Left cardiac atrium (tissue), 4 donors: ENCODE measurements at places on chromosomes 12 and 14. TPM values are rescaled to one million over a fixed set of nuclear protein-coding genes. Genes with fewer than 3 reads are reported as not detected.

DNA sequence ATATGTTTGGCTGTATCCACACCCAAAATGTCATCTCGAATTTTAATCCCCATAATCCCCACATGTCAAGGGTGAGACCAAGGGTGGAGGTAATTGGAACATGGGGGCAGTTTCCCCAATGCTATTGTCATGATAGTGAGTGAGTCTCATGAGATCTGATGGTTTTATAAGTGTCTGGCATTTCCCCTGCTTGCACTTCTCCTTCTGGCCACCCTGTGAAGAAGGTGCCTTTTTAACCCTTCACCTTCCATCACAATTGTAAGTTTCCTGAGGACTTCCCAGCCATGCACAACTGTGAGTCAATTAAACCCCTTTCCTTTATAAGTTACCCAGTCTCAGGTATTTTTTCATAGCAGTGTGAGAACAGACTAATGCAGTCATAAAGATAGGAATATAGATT lies 216.7 kb upstream of the SSTR1 start:
- DNase-seq = no peak

DNA sequence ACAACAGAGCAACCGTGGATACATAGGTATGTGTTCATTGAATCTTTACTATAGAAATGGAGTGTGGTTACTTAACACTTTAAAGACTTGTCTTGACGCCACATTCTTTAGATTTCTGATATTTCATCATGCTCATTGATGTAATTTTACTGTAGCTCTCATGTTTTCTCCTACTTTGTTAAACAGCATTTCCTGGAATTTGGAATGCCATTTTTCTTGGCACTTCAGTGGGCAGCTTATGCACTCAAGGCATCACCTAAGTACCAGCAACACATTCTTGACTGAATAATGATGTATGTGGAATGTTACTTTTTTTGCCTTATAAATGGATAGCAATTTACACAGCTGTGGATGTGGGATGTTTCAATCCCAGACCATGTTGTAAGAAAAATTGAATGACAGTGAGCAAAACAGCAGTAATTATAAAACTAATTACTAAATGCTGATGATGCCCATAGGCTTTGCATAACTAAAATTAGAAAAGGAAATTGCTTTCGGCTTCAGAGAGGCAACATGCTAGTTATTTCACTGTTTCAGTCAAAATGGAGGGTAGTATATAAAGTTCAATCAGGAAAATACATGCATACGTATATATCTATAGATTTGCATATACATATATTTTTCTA lies 298.5 kb downstream of the NPAS3 start:
- no peak for DNase-seq

DNA sequence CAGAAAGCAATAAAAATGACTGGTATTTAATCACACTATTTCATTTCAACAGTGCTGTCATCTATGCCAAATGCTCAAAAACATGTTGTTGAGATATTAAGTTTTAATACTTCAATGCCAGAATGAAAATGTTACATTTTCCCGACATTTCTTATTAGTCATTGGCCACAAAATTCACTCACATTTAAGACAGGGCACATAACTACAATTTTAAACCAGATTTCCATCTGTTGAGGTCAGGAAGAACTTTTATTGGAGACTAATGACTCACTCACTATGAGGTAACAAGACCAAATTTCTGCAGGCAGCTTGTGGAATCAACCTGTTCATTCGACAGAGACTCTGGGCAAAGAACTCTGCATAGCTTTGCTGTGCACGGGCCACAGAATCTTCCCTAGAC lies 36.8 kb downstream of the PPTC7 start:
- no peak for DNase-seq

- no peak for DNase-seq
These were observed 40.9 kb upstream of the FZD10 start for GRCh38 chr12:130121226-130122000.

TMEM30B gene
- 0.82 TPM for total RNA-seq

DNA sequence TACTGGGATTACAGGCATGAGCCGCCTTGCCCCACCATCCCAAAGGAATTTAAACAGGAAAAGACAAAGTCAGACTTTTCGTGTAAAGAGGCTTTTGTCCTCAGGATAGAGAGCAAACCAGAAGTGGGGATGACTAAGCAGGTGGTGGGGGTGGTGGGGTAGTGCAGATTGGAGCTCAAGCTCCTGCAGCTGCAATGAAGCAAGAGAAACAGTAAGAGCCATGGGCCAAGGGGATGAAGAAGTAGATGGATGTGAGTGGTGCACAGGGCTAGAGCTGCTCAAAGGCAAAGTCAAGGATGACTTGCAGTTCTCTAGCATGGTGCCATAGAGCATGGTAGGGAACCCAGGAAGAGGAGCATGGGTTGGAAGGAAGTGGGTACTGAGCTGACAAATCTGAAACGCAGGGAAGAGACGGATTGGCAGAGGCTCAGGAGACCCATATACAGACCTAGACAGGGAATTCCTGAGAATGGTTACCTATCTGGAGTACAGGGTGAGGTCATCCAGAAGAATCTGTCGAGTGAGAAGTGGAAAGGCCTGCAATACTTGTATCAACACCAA lies 11.4 kb upstream of the RNF34 start:
- no peak for DNase-seq

CLEC6A gene
- total RNA-seq = not detected

GRCh38 chr12:78534311-78534710 lies 330.3 kb upstream of the SYT1 start:
- no peak for DNase-seq

BEGAIN gene
- total RNA-seq = 2.1 TPM

GRCh38 chr12:70919597-70920035 lies 922 bp downstream of the PTPRR start:
- DNase-seq = no peak

- DNase-seq = no peak
These were observed 496.9 kb upstream of the TMEM132C start for GRCh38 chr12:127770118-127770517.

GRCh38 chr12:99619389-99620158 lies 28.0 kb upstream of the GARIN6 start:
- no peak for DNase-seq

DNA sequence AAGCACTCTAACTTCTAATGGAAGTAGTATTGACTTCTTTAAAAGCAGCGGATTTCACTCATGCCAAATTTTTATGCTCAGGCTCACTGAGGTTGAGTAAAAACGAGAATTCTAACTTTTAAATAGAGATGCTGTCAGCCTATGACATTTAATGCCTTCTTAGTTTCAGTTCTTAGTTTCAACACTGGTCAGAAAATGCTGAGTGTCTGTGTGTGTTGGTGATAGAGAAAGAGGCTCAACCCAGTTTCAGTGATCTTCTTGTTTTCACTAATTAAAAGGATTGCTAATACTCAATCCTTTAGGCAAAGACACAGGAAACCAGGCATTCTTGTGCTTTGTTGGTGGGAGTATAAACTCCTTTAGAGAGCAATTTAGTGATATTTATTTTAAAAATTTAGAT lies 31.0 kb downstream of the PEBP1 start:
- no peak for DNase-seq

ARHGEF25 gene
- 13.7 TPM for total RNA-seq

DNA sequence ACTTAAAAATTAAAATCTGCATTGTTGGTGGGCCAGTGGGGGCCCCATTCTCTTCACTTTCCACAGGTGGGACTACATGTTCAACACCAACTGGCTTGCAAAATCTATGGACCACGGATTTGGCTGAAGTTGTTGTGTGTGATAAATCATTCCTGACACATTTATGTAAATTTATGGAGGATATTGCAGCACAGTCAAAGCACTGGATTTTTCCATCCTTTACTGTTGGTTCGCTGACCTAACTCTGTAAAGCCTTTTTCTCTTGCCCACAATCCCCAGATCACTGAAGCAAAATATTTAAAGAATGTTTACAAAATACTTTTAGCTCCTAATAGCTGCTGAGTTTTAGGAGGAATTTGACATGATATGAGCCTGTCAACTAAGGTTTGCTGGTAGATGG lies 219.7 kb upstream of the PRICKLE1 start:
- DNase-seq = no peak

MYO1A gene
- 0.09 TPM for total RNA-seq

- no peak for DNase-seq
These were observed 77.8 kb downstream of the ANKS1B start for GRCh38 chr12:99906786-99907579.

NGB gene
- total RNA-seq = not detected

DNA sequence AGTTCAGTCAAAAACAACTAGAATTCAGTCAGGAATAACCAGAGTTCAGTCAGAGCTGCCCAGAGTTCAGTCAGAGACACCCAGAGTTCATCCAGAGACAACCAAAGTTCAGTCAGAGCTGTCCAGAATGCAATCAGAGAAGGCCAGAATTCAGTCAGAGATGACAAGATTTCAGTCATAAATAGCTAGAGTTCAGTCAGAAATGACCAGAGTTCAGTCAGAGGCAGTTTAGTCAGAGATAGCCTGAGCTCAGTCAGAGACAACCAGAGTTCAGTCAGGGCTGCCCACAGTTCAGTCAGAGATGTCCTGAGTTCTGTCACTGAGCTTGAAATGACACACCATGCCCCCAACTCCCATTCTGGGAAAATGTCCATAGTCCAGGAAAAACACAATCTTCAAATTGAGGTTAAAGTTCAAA lies 1102.8 kb downstream of the BCL11B start:
- DNase-seq = no peak

DNA sequence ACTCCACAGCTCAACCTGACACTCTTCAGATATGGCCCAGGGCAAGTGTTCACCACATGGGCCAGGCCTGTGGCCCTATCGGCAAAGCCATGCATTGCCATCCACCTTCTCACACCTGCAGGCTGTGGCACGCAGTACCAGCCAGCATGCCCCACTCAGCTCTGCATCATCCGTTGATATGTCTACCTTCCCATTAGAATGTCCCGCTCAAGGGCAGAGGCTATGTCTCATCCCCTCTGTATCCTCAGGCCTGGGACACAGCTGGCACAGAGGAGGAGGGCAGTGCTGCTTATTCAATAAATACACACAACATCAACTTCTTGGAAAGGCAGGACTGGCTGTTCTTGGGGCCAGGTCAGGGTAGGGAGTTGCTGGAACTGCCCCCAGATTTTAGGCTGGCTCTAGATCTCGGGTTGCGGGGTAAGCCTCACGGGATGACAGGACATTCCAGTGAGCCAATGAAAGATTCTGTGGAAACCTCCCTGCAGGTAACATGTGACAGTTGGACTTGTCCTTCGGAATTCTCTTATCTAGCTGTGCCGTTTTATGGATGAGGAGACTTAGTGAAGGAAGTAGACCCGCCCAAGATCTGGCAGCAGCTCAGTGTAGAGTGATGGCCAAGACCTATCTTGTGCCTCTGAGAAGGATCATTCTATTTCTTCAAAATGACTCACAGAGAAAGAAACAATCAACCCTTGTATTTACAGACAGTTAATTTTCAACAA lies 25.6 kb downstream of the SYNE3 start:
- peak; percentile 74 for DNase-seq

- DNase-seq = no peak
These were observed 93.9 kb upstream of the TRHDE start for GRCh38 chr12:72178244-72178643.

GRCh38 chr12:29762637-29763300 lies 21.0 kb downstream of the TMTC1 start:
- peak; percentile 52 for DNase-seq

USP5 gene
- total RNA-seq = 65.4 TPM

DNA sequence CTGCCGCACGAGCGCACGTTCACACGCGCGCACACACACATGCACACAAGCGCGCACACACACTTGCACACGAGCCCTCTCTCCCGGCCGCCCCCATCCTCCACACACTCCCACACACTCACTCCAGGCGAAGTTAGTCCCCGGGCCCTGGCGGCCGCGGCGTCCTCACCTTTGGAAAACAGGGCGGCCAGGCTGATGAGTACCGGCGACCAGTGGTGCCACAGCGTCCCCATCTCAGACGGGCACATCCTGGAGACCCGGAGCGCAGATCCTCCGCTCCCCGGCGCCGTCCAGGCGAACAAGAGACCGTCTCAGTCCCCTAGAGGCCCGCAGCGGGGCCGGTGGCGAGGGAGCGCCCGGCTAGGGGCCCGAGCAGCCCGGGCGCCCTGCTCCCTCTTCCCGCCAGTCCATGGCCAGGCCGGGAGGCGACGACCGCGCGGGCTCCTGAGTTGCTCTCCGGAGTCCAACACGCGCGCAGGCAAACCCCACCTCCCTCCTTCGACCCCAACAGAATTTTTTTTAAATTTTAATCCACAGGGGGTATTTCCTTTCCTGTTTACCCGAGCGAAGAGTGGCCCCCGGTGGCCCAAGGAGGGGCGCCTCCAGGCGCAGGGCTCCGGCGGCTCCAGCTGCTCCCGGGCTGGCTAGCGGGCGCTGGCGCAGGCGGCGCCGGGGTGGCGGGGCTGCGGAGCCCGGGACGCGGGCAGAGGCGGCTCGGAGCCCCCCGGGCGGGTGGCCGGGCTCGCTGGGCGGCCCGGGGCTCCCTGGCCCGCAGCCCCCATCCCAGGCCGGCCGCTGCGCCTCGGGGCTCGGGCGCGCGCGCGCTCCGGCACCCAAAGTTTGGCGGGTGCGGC lies 506 bp downstream of the TMEM132D start:
- no peak for DNase-seq

DNA sequence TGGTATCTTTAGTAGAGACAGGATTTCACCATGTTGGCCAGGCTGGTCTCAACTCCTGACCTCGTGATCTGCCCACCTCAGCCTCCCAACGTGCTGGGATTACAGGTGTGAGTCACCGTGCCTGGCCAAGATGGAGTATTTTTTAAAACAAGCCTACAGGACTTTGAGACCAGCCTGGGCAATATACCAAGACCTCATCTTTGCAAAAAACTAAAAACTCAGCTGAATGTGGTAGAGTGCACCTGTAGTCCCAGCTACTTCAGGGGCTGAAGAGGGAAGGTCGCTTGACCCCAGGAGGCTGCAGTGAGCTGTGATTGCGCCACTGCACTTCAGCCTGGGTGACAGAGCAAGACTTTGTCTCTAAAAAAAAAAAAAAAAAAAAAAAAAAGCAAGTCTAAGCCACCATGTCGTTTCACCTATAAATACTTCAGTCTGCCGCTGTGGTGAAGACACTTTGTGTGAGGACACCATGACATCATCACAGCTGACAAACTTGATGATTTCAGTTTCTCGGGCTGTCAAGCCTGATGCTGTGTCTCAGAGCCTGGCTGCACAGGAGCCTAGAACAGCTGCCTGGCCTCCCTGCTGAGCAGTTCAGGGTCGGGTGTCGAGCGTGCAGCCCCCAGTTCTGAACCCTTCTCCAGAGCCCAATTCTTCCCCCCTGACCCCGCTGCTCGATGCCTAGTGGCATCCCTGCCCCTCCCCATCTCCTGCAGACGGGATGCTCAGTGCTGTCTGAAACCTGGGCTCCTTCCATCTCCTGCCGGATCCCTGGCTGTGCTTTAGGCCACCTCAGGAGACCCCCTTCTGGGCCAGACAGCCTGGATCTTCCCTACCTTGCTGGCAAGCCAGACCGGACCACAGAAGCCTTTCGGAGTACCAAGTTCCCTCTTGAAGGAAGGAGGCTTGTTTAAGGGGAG lies 119.2 kb upstream of the EVL start:
- no peak for DNase-seq
